ENCODE measurements at places on chromosomes 12 and 14.

- no peak for DNase-seq
Observed at GRCh38 chr12:20592556-20592955, 102.6 kb upstream of the SLCO1C1 start.

DNA sequence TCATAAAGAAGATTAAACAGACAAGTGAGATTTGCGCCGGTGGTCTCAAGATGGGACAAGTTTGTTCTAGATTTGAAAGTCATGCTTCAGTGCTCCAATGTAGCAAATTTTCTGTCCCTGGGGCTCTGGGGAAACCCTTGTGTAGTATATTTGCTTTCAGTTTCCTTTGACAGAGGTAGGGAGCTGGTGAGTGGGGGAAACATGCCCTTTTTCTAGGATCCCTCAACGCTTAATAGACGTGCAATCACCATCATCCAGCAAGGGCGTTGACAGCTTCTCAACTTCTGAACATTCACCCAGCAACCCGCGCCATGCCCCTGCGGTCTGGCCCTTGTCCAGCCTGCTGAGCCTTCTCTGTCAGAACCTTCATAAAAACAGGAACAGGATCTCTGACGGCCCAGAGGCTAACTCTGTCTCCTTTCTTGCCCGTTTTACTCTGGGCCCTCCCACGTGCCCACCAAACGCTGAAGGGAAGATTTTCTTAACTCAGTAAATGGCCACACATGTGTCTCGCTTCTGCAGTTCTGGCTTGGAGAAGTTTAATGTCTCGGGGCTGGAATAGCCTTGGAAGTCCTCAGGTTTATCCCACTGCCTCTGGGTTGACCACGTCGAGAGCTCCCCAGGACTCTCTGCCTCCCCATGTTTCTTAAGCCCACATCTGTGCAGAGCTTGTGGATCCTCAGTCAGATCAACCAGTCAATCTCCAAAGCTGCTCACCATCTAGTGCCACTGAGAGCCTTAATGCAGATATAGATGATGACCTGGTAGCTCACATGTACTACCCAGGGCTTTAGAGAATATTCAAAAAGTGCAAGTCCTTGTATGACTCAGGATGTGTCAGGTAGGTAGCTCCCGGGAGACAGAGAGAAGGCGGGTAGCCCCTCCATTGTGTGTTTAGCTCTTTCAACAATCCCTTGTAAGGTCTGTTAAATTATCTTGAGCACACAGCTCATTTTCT is 58.1 kb upstream of the CCND2 start:
- peak; percentile 66 for DNase-seq

- DNase-seq = no peak
Observed at GRCh38 chr12:87720967-87721366, 308.2 kb downstream of the C12orf50 start.

DNA sequence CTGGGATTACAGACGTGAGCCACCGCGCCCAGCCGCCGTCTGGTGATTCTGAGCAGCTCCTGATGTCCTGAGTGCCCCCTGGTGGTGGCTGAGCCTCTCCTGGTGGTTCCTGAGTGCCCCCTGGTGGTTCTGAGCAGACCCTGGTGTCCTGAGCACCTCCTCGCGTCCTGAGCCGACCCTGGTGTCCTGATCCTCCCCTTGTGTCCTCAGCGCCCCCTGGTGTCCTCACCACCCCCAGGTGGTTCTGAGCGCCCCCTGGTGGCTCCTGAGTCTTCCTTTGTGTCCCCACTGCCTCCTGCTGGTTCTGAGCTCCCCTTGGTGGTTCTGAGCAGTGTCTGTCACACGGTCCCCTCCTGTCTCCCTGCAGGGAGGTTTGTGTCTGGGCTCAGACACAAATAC is 1304.9 kb downstream of the TMEM121 start:
- DNase-seq = no peak

DNA sequence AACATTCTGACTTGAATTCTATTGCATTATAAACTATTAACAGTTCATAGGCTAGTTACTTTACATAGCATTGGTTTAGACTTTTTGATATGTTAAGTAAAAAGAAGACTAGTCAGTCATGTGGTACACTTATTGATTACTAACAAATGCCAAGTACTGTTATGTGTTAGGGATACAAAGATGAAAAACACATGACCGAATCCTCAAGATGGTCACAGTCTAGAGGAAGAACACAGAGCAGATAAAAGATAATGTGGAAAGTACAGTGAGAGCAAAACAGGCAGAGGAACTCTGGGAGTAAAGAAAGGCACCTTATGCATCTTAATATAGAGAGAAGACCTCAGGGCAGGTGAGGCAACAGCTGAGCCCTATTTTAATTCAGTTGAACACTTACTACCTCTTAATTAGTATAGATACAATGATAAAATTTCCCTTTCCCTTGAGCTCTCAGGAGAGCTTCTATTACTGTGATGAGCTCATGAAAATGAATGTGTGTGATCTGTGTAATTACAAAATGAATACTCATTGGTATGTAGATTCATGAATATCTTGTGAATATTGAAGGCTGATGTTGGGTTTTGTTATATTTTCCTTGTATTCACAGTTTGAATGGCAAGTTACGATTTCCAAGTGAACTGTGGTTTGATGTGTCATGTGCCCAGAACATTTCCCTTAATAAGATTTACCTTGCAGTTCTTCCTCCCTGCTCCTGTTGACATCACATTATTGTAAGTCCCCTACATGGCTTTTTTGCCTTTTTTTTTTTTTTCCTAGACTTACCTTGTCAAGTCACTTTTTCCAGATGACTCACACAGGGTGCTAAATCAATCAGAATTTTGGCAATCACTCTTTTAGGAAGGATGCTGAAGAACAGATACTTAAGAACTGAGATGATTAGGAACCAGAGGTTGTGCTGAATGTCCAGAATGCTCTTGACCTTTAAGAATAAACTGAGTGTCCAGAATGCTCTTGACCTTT is 29.5 kb upstream of the MSRB3 start:
- DNase-seq = no peak

GRCh38 chr12:105064564-105065178 is 19.6 kb downstream of the ALDH1L2 start:
- DNase-seq = no peak

All from urothelium cell line (cell line).